Kidney capillary endothelial cell (primary cell): ENCODE measurements at places on chromosomes 4 and X.

DNA sequence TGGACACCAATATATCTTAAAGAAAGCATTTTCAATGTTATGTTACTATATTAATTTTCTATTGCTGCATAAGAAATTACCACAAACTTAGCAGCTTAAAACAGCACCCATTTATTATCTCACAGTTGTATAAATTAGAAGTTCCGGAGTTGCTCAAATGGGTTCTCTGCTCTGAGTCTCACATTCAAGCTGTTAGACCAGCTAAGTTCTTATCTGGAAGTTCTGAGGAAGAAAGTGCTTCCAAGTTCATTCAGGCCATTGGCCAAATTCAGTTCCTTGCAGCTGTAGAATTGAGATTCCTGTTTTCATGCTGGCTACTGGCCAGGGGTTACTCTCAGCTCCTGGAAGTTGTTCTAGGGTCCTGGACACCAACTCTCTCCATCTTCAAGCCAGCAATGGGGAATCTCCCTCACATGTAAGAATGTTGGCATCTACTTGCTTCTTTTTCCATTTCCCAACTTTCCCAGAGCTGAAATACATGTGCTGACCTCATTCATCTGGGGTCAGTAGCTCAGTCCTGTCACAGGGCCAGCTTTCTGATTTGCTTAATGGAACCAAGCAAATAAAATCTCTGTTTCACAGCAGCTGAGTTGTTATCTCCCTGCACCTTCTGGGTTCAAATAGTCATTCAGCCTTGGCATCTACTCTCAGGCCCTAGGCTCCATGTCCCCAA, 99.6 kb upstream of the INTU start:
- DNase-seq, result no peak

- no peak for DNase-seq
These were observed 59.3 kb upstream of the MAGED1 start for GRCh38 chrX:51834076-51834475.

DNA sequence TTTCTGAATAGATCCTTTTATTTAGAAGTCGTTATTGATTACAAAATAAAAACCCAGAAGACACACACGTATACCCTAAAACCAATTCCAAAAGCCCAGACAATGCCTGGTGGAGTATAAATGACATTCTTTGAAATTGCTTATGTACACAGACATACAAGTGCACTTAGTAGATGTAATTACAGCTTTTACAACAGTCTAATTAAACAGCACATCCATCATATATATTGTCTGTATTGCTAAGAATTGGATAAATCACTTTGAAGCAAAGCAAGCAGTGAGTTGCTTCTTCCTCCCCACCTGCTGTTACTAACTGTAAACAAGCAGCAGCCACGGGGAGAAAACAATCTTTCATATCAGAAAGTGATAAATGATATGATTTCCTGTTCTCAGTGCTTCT, 645.7 kb downstream of the TLL1 start:
- no peak for DNase-seq

- DNase-seq, result peak; percentile 3
These were observed 1.3 kb downstream of the LCORL start for GRCh38 chr4:18020145-18020670.

DNA sequence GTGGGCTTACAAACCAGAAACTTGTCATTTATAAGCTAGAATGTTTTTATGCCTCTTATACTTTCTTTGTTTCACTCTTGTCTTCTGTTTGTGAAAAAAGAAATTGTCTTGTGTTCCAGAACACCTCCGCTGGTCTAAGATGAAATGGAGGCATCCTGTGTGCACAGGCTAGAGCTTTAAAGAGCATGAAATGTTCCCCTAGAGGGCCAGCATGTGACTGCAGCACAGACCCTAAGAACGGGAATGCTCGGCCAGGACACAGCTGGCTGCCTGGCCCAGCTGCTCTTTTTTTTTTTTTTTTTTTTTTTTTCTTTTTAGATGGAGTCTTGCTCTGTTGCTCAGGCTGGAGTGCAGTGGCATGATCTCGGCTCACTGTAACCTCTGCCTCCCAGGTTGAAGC, 33.6 kb downstream of the SETD7 start:
- DNase-seq, result no peak

GRCh38 chr4:3226944-3227343, 22.0 kb upstream of the MSANTD1 start:
- no peak for DNase-seq

GRCh38 chr4:176875446-176875930, 82.8 kb upstream of the VEGFC start:
- DNase-seq, result no peak

- DNase-seq, result no peak
These were observed 4.9 kb upstream of the DDX3X start for GRCh38 chrX:41329101-41329500.

GRCh38 chrX:17944833-17945497, 83.9 kb upstream of the RAI2 start:
- DNase-seq, result peak; percentile 4

- DNase-seq, result peak; percentile 18
These were observed 10.9 kb upstream of the NALF2 start for GRCh38 chrX:69493193-69493592.

- no peak for DNase-seq
These were observed 74.0 kb downstream of the RPA4 start for GRCh38 chrX:96957718-96958117.

DNA sequence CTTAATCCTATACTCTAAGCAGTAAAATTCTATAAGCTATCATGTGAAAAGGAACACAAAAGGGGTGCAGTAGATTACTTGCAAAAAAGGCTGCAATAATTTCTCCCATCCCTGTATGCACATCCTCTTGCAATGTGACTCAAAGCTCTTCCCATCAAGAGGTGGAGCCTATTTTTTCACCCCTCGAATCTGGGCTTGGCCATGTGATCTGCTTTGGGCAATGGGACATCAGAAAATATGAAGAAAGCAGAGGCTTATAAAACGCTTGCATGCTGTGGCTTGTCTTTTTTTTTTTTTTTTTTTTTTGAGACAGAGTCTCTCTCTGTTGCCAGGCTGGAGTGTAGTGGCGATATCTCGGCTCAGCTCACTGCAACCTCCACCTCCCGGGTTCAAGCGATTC, 33.0 kb downstream of the GEMIN8 start:
- no peak for DNase-seq

DNA sequence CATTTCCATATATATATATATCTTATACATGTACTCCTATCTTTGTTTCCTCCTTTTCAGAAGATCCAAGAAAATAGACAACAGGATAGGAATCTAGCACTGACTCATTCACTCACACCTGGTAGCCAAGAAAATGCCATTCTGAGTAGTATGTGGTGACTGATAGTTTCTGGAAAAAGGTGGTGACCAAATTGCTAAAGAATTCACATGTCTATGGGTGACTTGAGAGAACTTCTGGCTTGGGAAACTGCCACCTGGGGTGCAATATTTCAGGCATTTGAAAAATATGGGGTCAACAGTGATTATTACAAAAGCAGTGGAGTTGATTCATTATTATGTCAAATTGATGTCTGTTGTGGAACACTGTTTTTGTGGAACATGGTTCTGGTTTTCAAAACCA, 605.1 kb downstream of the PCDH18 start:
- DNase-seq, result no peak

- DNase-seq, result no peak
These were observed 61.6 kb downstream of the SAT1 start for GRCh38 chrX:23844502-23845138.

GRCh38 chr4:9927341-9928007, 93.8 kb downstream of the SLC2A9 start:
- no peak for DNase-seq

DNA sequence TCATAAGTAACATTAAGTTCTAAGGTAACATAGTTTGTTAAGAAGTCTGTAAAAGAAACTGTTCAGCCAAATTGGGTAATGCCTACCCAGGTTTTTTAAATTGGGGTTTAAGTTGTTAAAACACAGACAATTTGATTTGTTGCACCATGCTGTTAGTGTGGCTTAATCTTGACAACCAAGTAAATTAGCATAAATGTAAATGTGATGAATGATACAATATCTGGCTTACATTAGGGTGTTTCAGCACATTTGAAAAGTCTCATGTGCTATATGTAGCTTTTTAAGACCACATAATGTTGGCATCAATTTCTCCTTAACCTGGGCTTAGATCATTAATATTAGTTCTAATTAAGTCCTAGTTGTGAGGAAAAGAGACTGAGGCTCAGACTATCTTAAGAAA, 72.4 kb upstream of the SMARCA5 start:
- no peak for DNase-seq

DNA sequence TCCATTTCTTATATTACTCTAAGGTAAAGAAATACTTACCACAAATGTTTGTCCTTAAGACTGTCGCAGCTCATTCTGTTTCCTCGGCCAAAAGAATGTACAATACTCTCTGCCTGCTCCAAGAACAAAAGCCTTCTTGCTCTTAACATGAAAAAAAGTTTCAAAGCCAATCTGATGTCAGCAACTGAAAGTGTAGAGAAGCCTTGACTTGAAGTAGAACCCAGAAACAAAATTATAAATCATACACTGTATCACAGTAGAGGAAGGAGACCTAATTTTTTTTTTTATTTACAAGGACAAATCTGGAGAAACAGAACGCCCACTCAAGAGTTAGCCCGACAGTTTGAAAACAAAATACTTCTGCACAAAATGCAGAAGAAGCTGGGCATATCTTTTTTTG, at the start of gene MCF2:
MCF2 (minus strand) TSS at position 101 of the 400 bp plus-strand sequence. CDS start 56,423 bp downstream, outside the sequence.
- DNase-seq, result no peak
